ENCODE measurements at places on chromosomes 2 and 18.

GRCh38 chr2:23390152-23390551 lies 5.2 kb downstream of the KLHL29 start:
- DNase-seq: no peak

DNA sequence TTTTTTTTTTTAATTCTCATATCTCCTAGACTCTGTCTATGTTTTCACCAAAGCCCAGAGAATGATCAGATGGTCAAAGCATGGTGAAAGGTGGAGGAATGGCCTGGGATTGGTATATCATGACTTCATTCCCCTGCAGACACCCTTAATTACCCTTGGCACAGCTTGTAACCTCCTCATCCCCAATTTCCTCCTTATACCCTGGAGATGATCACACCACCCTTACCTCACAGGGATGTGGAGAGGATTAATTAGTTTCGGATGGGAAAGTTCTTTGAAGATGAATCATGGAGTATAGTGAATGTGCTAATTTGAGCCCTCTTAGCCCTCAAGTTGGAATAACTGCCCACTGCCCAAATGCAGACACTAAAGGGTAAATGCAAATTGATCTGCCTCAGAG lies 138.0 kb upstream of the LYPD6 start:
- DNase-seq: peak; percentile 40

DNA sequence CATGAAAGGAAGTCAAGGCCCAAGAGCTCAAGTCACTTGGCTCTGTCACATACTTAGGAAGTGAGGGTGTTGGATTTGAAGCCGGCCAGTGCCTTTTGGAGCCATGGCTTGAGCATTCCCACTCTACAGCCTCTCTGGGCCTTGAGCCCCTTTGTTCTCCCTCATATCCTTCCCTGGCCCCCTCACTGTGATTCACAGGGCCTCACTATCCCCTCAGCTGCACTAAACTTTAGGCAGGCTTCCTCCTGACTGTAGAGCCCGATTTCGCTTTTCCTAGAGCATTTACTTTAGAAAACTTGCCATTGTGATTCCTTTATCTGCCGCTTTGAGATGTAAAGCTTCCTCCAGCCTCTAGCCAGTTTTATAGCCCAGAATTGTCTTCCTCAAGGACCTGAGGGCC lies 107.6 kb downstream of the FBXO15 start:
- DNase-seq: no peak

DNA sequence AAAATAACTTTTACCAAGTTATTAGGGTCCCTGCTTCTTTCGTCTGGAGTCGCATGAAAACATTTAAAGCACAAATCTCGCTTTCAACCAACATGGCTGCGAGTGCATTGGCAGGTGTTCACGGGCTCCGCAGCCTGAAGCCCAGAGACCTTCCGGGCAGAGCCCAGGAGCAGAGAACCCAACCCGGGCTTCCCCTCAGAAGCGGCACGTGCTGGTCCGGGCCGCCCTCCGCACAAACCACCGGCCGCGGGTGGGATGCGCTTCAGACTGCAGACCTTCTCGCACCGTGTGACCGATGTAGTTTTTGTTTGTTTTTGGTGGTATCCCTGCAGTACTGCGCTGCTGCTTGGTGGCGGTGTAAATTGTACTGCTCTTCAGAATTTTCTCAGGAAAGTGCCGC lies 105.6 kb upstream of the TPO start:
- DNase-seq: no peak

- peak; percentile 47 for DNase-seq
Observed at GRCh38 chr18:46260016-46260878, 156.1 kb downstream of the HAUS1 start.

- DNase-seq: no peak
Observed at GRCh38 chr18:12929477-12930083, 18.2 kb upstream of the SEH1L start.

- no peak for DNase-seq
Observed at GRCh38 chr2:191625446-191625845, 52.5 kb upstream of the NABP1 start.

GRCh38 chr2:43251171-43251731 lies 24.8 kb upstream of the ZFP36L2 start:
- DNase-seq: peak; percentile 75

- DNase-seq: peak; percentile 53
Observed at GRCh38 chr2:83055376-83056010, 1403.6 kb downstream of the SUCLG1 start.

DNA sequence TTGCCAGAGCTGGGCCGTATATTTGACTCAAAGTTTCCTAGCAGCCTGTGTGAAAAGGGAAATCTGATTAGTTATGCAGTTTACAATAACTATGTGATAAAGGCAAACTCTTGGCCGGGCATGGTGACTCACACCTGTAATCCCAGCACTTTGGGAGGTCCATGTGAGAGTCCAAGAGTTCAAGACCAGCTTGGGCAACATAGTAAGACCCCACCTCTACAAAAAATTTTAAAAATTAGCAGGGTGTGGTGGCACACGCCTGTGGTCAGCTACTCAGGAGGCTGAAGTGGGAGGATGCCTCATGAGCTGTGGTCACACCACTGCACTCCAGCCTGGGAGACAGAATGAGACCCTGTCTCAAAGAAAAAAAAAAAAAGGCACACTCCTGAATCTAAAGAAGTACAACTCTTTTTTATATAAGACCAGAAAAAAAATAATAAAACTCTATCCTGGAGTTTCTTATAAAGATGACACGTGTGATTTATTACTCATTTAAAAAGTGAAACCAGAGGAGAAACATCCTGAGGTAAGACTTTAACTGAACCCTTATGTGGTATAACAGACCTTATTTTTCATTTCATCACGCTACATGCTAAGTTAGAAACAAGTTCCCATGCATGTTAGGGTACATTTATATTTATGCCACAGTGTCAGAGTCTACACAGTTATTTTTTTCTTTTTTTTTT lies 32.6 kb upstream of the KCMF1 start:
- no peak for DNase-seq

GRCh38 chr2:157055660-157056199 lies 201.8 kb upstream of the GALNT5 start:
- DNase-seq: peak; percentile 8

- DNase-seq: no peak
Observed at GRCh38 chr2:176079285-176079830, 4.4 kb downstream of the EVX2 start.

GRCh38 chr2:218990612-218991011 lies 2.6 kb downstream of the CRYBA2 start:
- no peak for DNase-seq

DNA sequence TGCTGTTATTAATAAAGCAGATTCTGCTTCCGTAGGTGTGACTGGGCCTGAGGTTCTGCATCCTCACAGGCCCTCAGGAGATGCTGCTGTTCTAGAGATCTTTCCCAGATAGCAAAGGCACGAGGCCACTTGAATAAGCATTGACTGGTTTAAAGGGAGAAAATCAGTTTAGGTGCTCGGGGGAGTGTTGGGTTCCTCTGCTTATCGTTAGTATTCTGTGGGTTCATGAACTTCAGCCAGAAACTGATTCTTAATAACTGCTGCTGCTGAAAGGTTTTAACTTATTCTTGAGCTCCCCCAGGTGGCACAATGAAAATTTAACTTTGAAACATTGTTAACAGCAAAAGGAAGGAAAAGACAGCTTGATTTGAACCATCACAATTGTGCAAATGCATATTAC lies 56.9 kb downstream of the ITGA6 start:
- peak; percentile 37 for DNase-seq

DNA sequence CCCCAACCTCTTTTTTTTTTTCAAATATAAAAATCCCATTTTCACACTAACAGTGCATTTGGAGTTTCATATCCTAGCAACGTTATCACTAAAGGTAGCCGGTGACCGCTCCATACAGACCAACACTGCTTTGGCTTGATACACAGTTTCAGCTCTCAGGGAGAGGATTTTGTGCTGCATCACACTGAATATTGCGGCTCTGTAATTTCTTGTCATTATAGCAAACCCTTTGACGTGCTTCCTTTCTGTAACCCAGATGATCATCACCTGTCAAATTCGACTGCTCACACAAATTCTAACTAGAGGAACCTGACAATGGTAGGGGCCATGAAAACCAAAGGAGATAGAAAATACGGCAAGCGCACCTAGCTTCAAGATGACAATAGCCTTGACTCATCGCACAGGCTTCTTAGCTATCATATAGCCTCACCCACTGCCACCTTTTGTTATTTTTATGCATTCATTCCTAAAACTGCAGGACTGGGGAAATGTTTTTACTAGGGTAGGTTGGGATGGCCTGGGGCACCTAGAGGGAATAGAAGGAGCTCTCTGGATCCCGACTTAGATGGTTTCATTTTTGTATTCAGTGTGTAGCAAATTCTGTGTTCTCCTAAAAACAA lies 582.9 kb upstream of the PIK3C3 start:
- DNase-seq: no peak

GRCh38 chr2:1598041-1598710 lies 146.1 kb downstream of the PXDN start:
- no peak for DNase-seq

- DNase-seq: peak; percentile 8
Observed at GRCh38 chr2:202883987-202884675, 12.6 kb upstream of the ICA1L start.

DNA sequence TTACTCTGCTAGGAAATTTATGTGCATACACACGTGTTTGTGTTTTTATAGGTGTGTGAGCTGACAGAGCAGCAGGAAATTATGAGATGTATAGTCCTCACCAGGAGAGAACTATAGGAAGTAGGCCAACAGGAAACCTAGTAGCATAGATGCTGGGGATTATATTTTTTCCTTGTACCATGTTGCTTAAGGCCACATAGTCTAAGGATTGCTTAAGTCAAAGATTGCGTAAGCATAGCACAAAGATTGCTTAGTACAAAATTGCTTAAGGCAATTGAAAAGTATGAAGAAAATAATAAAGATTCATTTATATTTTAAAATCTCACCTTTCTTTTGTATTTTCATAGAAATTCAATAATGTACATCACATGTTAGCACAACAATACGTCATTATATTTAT lies 18.7 kb upstream of the CCDC102B start:
- DNase-seq: no peak

- peak; percentile 70 for DNase-seq
Observed at GRCh38 chr2:240998995-240999791, 775 bp downstream of the SNED1 start.

DNA sequence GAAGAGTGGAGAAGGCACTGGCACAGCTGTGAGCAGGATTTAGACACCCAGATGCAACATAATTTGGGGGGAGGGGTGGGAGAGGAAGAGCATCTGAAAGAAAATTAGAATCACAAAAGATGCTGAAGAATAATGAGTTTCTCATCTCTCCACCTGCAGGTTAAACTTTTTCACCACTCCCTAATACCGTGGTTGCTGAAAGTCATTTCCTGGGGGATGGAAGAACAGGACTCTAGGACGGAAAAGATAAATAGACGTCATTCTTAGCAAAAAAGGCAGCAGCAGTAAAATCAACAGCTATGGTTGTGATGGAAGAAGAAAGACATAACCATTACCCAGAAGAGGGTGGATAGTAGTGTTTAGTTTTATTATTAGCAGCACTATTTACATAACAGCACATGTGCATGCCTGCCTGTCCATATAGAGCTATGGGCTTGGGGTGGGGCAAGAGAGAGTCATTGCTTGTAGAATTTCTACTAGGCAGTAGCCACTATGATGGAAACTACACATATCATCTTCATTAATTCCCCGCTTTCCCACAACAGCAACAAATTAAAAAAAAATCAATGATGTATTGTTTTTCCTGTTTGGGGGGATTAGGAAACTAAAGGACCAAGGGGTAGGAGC lies 212.2 kb downstream of the TRIB2 start:
- no peak for DNase-seq

DNA sequence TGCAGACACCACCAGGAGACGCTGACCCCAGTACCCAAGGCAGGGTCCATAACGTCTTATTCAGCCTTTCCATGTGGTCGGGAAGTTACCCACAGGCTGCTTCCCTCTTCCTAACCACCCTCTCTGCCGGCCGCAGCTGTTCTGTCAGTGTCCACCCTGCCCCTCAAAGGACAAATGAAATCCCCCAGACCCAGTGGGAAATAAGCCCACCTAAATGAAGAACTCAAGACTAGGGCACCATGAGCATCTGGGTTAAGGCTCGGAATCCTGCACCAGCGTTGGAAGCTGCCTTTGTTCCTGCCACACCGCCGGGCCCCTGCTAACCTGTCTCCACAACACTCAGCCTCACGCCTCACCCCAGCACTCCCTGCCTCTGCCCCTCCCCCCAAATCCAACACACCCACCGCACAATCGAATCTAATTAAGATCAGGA lies 21.7 kb downstream of the BCL11A start:
- DNase-seq: no peak

DNA sequence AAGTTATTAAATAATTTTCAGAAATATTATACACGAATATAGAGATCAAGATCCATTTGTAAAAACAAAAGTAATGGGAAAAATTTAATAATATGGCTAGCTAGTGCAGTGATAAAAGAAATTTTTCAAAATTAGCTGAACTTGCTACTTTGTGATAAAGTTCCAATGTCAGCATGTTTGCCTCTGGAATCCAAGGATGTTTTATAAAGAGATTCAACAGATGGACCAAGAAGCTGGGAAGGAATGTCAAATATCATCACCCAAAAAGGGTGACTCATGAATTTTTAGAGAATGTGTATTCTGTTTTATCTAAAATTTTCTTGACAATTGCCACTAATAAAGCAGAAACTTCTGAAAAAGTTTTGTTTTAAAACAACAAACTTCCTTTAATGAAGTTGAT lies 95.3 kb downstream of the FSIP2 start:
- no peak for DNase-seq
